ENCODE measurements at places on chromosomes 6 and 20.

- DNase-seq, result no peak
Measured at GRCh38 chr6:56789879-56790278, 147.2 kb upstream of the DST start.

GRCh38 chr20:54221353-54221752, 13.5 kb downstream of the PFDN4 start:
- DNase-seq, result no peak

- no peak for DNase-seq
Measured at GRCh38 chr6:29414588-29414987, at the start of gene OR12D1. Gene OR12D1, plus strand, starts transcription at chr6:29414928.

DNA sequence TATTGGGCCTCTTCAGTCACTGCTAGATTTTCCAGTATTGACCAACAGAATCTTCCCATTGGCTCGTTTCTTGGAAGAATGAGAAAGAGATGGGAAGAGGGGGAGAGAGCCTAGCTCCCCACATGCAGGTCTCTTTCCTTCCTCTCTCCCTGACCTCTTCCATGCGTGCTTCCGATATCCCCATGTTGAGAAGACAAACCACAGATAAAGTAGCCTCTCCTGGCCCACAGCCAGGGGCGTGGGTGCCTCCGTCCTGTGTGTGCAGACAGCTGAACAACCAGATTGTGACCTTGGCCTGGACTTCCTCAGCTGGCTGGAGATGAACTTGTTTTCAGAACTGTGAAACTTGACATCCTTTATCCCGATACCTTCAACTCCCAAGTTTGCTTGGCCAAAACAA, 71.0 kb downstream of the EDN3 start:
- DNase-seq, result no peak

DNA sequence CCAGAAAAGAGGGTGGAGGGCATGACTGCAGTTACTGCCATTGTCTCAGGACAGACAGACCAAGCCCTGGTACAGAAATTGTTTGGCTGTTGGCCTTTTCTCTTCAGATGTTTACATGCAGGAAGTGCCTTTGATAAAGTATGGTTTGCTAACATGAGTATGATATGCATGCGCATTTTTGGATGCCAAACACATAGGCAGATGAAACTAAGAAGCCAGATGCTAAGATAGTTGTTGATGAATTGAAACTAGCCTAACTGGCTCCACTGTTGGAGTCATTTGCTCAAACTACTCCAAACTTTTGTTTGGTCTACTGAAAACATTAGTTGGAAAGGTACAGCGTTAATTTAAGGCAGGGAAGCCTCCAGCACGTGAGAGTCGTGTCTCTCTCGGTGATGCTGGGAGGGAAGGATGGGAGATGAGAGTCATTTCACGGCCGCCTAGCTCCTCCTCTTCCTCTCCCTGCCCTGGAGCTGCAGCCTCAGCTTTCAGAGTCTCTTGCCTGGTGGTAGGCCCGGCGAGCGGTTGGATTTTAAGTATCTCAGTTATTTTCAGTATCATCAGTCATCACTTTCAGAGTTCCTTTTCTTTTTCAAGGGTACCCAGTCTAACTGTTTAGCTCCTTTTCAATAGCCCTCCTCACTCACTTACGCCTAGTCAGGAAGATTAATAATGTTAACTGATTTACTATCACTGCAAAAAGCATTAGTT, 29.7 kb downstream of the RREB1 start:
- peak; percentile 67 for DNase-seq

DNA sequence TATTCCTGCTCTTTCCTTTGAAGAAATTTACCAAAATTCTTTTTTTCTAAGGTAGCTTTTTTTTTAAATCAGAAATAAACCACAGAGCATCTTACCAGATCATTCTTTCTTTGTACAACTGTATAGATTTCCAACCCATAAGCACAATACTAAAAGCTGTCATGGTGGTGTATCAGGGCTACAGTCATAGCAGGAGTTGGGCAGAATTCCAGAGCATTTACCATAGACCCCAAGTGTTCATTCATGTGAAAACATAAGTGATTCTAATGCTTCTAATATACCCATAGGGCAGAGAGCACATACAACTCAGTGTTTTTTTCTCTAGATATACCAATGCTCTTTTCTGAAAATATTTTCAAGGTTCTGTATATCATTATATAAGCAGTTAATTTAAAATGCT, 392.5 kb downstream of the FRK start:
- no peak for DNase-seq

- no peak for DNase-seq
Measured at GRCh38 chr6:105250533-105250932, 70.7 kb upstream of the POPDC3 start.
